ENCODE measurements at places on chromosomes 3 and 15. TPM values are rescaled to one million over a fixed set of nuclear protein-coding genes. Genes with fewer than 3 reads are reported as not detected.

Gene ADAMTS9
- total RNA-seq = 77.6 TPM

Gene XYLB
- total RNA-seq = 9.3 TPM

Gene LRRIQ4
- 0.33 TPM for total RNA-seq

Gene PDIA5
- 52.9 TPM for total RNA-seq

Gene CHRM5
- 6.8 TPM for total RNA-seq

Gene PRICKLE2
- 126 TPM for total RNA-seq

Gene SLC9A9
- total RNA-seq = 23.5 TPM

Data from camera-type eye (tissue), 1 donor.